Frontal cortex (tissue), 4 donors: ENCODE measurements at places on chromosomes 16 and 17. TPM values are rescaled to one million over a fixed set of nuclear protein-coding genes. Genes with fewer than 3 reads are reported as not detected.

Gene USB1
- total RNA-seq, result 3.7 TPM

- no peak for DNase-seq
These were observed 142.9 kb upstream of the NUDT7 start for GRCh38 chr16:77579351-77579891.

Gene NPIPA2
- 0.41 TPM for total RNA-seq

Gene CCDC92B
- total RNA-seq, result 1.2 TPM

Gene PIMREG
- total RNA-seq, result 4.1 TPM

GRCh38 chr17:17902376-17902775, 65.6 kb upstream of the SREBF1 start:
- DNase-seq, result no peak

Gene UTS2R
- total RNA-seq, result not detected

Gene DDX52
- 35.9 TPM for total RNA-seq

DNA sequence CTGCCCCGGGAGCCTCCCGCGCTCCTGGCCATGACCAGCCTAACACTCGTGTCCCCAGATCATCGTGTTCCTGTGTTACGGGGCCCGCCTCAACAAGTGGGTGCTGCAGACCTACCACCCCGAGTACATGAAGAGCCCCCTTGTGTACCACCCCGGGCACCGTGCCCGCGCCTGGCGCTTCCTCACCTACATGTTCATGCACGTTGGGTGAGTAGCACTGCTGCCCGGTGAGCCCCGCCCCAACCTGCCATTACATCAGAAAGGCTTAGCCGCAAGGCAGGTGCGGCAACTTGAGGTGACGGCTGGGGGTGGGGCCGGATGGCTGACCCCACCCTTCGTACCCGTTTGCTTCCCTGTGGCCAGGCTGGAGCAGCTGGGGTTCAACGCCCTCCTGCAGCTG, 1.4 kb downstream of the RHBDL1 start:
- DNase-seq, result no peak

GRCh38 chr17:30256756-30257506, 21.4 kb upstream of the SLC6A4 start:
- DNase-seq, result no peak

Gene CFDP1
- total RNA-seq, result 60.3 TPM

Gene KRTAP4-6
- total RNA-seq, result not detected

Gene TNFSF13
- 1.2 TPM for total RNA-seq

DNA sequence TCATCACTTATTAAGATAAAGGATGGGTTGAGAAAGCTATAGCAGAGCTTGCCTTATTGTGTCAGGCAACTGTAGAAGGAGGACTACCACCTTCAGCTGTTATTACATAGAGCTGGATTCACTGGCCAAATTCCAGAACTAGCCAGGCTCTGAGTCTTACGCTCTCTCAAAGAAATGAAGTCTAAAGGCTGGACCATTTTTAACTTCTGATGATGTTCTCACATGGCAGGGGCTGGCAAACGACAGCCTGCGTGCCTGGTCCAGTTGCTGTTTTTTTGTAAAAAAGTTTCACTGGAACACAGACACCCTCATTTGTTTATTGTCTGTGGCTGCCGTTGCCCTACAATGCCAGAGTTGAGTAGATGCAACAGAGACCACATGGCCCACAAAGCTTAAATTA, 21.2 kb downstream of the TRAF4 start:
- no peak for DNase-seq

Gene SEPTIN12
- not detected for total RNA-seq

- no peak for DNase-seq
These were observed 15.1 kb downstream of the NOD2 start for GRCh38 chr16:50708373-50709060.

Gene CDH11
- total RNA-seq, result 313 TPM

- no peak for DNase-seq
These were observed 26.6 kb downstream of the CNTNAP4 start for GRCh38 chr16:76303637-76304314.

DNA sequence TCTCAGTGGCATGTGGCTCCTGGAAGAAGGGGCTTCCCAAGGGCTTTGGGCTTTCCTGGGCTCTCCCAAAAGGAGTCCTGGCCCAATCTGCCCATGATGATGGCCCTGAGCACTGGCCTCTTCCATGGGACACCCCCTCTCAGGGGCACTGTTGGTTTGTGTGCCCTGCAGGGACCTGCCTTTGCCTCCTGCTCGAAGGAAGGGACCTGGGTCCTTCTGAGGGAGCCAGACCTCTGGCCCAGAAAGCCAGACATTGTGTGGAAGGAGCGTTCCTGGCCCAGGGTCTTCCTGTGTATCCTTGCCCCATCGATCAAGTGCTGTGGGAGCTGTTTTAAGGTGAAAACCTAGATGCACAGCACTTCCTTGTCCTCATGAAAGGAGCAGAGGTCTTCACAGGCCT, 1689.3 kb downstream of the TP53TG3F start:
- no peak for DNase-seq

DNA sequence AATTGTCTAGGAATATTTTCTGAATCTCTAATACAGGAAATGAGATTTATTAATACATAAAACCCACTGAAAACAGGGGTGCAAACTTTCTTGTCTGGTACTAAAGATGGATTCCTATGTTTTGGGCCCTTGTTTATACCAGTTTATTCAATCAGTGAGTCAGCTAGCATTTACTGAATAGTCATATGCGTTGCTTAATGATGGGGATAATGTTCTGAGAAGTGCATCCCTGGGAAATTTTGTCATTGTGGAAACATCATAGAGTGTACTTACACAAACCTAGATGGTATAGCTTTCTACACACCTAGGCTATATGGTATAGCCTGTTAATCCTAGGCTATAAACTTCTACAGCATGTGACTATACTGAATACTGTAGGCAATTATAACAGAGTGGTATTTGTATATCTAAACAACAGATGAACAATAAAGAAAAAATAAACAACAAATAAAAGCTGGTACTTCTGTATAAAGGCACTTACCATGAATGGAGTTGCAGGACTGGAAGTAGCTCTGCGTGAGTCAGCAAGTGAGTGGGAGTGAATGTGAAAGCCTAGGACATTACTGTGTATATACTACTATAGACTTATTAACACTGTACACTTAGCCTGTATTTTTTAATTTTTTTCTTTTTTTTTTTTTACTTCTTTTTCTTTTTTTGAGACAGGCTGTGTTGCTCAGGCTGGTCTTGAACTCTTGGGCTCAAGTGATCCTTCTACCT, 63.7 kb downstream of the SIAH1 start:
- no peak for DNase-seq

DNA sequence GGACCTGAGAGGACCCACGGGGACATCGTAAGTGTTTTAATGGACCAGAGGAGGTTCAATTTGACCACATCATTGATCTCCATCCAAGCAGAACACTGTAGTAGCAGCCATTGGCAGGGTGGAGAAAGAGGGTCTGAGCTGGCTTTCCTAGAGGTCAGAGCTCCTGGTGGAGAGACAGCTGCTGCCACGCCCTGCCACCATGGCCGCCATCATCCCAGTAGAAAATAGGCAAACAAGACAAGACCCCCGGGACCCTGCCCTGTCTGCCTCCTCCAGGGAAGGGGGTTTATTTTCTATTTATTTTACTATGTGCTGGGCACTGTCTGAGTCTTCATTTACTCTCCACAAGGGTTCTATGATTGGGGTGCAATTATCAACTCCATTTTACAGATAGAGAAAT, 11.4 kb upstream of the ITGA3 start:
- DNase-seq, result no peak

Gene AOC2
- 0.41 TPM for total RNA-seq

Gene TNFRSF13B
- not detected for total RNA-seq

GRCh38 chr17:49872754-49873377, 25.0 kb upstream of the TAC4 start:
- DNase-seq, result no peak

GRCh38 chr16:23080747-23081146, 68.5 kb downstream of the USP31 start:
- DNase-seq, result no peak

Gene LRRC36
- total RNA-seq, result 2.4 TPM

Gene KRT27
- not detected for total RNA-seq

Gene KRTAP17-1
- not detected for total RNA-seq

Gene GSDMA
- under 0.01 TPM for total RNA-seq

DNA sequence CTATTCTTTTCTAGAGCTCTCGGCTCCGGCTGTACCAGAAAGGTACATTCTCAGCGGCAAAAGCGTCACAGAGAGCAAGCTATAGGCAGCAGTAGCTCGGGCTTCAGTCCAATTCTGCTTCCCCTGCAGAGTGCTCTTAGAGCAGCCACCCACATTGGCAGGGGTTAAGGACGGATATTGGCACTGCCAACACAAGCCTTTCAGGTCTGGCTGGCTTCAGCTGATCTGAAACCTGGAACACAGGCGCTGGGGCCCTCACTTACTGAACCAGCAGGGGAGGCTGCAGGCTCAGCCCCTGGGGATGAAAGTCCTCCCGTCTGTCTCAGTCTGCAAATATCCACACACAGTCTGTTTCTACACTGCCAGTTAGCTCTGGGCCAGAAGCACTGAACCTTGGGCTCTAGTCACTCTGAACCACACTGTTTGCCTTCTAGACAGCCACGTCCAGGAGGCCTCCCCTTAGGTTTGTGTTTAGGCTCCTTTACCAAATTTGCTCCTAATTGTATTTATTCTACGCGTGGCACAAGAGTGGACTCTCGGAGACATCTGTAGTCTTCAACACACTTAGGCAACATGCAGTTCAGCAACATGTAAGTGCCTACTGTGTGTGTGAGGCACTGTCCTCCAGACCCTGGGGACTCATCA, 40.1 kb downstream of the HIC1 start:
- no peak for DNase-seq
